Activated CD8-positive, alpha-beta memory T cell treated with anti-CD3 and anti-CD28 coated beads, Interleukin-2, amount 50 U/mL, for 48 hours (primary cell): ENCODE measurements at places on chromosomes 11 and 22.

- no peak for DNase-seq
Observed at GRCh38 chr11:3148255-3148989, 16.7 kb downstream of the OSBPL5 start.

GRCh38 chr11:11701070-11701469 is 79.3 kb upstream of the GALNT18 start:
- no peak for DNase-seq

DNA sequence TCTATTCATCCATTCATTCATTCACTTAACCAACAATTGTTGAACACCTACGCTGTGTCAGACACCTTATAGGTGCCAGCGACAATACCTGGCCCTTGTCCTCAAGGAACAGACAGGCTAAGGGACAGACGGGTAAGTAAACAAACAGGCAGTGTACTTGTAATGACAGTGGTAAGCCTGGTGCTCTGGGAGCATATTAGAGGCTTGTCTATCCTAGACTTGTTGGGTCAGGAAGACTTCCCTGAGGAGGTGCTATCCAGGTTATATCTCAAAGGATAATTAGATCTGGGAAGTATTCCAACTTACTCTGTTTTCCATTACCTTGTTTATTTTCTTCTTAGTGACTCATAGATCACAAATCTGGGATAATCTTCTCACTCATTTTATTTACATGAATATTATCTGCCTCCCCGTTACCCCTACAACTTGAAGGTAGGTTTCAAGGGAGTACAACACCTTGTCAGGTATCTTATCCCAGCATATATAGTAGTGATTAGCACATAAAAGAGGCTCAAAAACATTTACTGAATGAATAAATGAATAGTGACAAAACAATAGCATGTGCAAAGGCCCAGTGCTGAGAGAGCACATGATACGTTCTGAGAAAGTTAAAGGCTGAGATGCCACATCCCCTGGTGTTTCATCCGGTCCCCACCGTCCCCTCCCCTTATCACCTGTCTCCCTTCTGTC is 75.3 kb upstream of the NCAM1 start:
- no peak for DNase-seq

- DNase-seq = no peak
Observed at GRCh38 chr22:19981171-19981960, 35.3 kb downstream of the ARVCF start.

DNA sequence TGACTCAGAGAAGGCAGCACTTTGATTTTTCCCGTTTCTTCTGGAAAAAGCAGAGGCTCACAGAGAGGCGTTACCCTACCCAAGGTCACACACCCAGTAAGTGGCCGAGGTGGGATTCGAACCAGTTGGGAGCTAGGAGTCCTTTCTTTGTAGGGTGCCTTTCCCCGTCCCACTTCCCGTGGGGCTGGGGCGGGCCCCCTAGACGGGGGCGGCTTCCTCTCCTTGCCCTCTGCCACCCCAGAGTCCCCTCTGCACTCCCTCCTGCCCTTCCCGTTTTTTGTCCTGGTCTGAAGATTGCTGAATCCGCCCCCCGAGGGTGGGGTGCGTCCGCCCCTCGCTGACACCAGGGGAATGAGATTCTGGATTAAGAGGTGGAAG is 747 bp downstream of the TPCN2 start:
- no peak for DNase-seq

DNA sequence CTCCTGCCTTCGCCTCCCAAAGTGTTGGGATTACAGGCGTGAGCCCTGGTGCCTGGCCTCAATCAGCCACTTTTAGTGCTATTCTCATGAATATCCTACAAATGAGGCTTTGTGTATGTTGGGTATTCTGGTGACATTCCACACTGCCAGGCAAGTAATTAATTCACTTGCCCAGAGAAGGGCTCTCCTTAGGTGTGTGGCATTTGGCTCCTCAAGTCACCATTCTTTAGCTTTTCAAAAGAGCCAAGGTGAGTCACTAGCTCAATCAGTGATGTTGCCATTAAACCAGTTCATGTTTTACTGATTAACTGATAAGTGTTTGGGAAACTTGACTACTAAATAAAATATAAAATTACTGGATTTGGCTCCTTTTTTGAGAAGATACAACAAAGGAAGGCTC is 52.2 kb downstream of the SLC25A17 start:
- no peak for DNase-seq

- no peak for DNase-seq
Observed at GRCh38 chr11:94091091-94091490, 37.5 kb upstream of the PANX1 start.

DNA sequence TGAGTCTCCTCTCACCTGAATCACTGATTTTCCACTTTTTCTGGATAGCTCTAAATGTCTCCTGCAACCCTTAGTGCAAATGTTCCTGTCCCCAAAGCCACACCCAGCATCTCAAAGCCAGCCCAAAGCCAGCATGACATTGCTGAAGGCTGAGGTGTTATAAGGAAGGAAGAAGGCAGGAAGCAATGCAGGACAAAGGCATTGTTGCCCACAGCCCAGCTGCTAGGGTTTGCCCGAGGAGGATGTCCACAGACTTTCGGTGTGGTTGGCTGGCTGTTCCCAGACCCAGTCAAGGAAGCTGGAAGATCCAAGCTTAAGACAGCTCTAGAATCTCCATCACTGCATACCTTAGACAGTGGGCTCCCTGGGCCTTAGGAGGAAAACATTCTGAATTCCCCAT is 23.5 kb downstream of the CHST1 start:
- no peak for DNase-seq

DNA sequence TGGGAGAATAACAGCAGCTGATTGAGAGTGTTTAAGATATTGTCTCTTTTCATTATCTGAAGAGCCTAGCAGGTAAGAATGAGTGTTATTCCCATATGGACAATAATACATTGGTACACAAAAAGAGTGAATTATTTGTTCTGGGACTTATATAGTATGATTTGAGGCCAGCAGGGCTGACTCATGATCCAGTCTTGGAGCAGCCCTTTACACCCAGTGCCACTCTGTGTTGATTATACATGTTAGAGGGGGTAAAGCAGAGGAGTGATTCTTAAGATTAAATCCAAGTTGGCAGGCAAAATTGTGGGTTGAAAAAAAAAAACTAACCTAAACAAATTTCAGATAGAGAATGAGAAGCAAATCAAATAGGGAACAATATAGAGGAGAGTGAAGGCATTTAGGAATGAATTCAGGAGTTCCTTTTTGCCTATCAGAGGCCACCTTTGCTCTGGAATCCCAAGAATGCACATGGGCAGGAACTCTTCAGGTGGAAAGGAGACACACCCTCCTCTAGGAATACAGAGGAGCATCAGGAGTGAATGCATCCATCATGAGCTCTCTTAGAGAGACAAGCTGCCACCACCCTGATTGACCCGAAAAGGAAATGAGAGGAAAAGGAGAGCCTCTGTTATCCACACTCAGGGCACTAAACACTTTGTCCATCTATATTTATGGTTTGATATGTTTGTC is 19.2 kb upstream of the MRGPRX1 start:
- DNase-seq = no peak

DNA sequence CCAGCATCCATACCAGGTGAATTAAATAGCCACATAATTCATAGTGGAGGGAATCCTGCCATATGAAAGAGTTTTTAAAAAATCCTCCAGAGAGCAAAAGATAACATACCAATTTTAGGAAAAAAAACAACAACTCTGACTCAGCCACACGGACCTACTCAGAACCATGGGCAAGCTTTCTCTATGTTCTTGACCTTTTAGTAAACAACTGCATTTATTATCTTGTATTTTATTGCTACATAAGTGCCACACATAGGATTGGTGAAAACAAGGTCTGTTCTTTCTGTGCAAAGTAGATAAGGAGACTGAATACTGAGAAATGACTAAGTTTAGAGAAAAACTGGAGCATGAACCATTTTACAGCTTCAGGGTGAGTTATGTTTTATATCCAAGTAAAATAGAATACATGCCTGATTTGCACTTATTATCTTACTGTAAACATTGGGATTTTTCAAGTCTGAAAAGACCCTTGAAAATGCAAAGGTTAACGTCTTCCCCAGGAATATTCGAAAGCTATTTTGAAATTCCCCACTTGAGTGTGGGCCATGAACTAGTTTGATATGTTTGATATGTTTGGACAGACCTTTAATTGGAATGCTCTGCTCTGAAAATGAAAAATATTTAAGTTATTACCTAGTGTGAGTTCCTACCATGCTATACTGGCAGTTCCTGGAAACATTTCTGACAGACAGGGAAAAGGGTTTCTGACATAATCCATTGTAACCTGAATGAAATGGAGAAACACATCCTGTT is 89.5 kb upstream of the DDI1 start:
- DNase-seq = no peak

GRCh38 chr22:38219632-38220031 is 17.8 kb downstream of the MAFF start:
- no peak for DNase-seq

DNA sequence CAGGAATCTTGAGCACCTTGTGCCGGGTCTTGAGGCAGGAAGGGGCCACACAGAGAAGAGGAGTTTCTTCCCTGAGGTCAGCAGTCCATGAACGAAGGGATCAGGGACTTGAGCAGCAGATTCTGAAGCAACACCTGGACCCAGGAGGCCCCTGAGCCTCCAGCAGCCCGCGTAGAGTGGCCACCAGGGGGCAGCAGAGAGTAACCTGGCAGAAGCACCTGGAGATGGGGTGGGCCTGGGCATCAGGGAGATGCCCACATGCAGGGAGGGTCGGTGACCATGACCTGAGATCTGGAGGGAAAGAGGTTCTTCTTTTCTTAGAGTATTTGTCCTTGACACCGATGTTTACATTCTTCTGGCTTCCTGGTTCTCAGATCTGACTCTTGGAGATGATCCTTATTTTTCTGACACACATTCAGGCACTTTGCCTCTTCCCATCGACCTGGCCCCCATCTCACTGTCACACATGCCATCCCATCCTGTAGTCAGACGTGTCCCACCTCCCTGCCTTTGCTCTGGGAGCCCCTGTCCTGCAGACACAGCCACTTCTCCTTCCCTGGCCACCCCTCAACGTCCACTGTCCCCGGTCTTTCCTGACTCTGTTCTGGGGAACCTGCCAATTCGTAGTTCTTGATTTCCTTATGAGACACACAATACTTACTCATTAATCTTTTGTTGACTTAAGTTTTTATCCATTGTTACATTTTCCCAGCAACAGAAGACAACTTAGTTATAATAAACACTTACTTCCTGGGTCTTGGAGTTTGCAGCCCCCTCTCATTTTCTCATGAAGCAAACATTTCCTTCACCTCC is 66.5 kb downstream of the GGTLC2 start:
- peak; percentile 96 for DNase-seq

GRCh38 chr22:31253949-31254348 is 38.3 kb downstream of the PIK3IP1 start:
- no peak for DNase-seq

DNA sequence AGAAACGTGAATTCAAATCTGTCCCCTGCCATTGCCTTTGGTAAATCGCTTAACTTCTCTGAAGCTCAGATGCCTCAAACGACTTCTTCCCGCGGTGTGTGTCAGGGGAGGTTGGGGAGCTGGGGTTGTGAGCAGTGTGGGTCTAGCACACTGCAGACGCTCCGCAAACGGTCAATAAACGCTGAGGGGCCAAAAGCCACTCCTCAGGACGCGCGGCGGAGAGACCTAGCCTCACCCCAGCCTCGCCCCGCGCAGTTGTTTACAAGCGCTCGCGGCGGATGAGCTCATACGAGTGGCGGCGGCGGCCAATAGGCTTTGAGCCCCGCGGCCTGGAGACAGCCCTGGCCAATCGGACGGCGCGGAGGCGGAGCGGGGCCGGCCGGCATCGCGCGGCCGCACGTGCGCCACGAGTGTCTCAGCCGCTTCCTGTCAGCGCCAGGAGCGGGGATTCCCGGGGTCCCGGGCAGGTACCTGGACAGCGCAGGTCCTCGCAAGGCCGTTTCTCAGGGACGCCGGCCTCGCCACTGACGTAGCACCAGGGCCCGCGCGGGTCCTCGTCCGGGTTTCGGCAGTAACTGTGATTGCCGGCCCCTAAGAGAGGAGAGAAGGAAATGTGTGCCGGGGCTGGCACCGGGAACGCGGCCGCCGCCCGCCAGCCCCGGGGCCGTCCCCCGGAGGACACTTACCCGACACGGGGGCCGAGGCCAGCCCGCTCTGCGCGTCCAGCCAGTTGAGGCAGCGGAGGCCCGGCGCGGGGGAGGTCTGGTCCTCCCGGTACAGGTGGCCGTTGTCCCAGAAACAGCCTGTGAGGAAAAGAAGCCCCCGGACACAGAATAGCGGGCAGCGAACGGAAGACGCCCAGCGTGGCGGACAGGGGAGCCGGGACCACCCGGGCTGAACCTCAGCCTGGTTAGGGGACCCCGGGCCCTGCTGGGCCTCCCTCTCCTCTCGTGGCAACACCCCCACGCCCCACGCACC is 1.5 kb downstream of the PIK3IP1 start:
- peak; percentile 95 for DNase-seq
